ENCODE measurements at places on chromosomes 3 and 15.

GRCh38 chr15:77724715-77725114, 92.0 kb upstream of the LINGO1 start:
- no peak for DNase-seq

DNA sequence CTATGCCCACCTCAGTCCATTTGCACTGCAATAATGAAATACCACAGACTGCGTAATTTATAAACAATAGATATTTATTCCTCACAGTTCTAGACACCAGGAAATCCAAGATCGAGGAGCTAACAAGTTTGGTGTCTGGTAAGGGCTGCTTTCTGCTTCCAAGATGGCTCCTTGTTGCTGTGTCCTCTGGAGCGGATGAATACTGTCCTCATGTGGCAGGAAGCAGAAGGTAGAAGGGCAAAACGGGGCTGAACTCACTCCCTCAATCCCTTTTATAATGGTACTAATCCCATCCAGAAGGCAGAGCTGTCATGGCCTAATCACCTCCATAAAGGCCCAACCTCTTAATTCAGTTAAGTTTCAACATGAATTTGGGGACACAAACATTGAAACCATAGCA, 75.3 kb downstream of the P2RY1 start:
- DNase-seq = no peak

GRCh38 chr3:37765591-37766488, 95.8 kb upstream of the CTDSPL start:
- DNase-seq = no peak

DNA sequence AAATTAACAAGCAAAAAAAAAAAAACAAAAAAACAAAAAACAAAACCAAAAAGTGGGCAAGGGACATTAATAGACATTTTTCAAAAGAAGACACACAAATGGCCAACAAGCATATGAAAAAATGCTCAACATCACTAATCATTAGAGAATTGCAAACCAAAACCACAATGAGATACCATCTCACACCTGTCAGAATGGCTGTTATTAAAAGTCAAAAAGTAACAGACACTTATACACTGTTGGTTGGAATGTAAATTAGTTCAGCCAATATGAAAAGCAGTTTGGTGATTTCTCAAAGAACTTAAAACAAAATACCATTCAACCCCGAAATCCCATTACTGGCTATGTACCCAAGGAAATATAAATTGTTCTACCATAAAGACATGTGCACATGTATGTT, 222.4 kb upstream of the CD96 start:
- no peak for DNase-seq

DNA sequence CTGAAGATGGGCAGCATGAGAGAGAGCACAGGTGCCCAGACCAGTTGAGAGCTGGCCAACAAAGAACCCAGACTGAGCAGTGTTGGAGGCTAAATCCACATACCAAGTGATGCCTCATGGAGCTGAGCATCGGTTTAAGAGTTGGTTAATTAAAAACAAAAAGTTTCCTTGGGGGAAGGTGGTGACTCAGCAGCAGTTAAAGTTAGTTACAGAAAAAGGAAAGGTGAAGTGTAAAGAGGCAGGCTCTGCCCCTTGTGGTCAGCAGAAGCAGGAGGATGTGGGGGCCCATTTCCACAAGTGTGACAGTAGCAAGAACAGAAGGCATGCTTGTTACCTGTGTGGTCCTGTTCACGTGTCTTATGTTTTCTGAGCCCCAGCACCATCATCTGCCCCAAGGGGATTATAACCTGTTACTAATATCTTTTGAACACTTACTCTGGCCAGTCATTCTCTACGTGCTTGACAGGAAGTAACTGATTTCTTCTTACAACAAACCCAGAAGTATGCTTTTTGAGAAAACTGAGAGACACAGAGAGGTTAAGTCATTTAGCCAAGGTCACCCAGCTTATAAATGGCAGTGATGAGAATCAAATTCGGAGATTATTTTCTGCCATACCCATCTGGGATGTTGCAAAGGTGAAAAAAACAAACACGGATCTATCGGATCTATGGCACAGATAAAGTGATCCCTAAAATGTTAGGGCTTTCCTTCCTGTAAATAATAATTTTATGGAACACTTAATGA, 91.0 kb downstream of the EPHB1 start:
- no peak for DNase-seq

DNA sequence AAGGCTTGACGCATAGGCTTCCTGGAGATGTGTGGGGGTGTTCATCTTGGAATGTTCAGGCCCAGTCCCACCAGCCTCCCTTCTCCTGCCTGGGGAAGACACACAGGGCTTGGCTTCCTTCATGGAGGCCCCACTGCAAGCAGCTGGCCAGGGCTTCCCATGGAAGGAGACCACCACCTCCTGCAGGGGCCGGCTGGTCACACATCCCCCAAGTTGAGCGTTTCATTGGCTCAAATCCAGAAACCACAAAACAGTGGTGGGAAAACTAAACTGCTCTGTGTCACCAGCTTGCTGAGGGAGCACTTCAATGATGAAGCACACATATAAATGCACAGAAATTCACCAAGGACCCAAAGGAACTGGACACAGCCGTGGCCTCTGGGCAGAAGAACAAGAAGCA, 8.3 kb downstream of the IQSEC1 start:
- DNase-seq = no peak

- DNase-seq = no peak
These were observed 137.9 kb upstream of the HES1 start for GRCh38 chr3:193998123-193998448.

DNA sequence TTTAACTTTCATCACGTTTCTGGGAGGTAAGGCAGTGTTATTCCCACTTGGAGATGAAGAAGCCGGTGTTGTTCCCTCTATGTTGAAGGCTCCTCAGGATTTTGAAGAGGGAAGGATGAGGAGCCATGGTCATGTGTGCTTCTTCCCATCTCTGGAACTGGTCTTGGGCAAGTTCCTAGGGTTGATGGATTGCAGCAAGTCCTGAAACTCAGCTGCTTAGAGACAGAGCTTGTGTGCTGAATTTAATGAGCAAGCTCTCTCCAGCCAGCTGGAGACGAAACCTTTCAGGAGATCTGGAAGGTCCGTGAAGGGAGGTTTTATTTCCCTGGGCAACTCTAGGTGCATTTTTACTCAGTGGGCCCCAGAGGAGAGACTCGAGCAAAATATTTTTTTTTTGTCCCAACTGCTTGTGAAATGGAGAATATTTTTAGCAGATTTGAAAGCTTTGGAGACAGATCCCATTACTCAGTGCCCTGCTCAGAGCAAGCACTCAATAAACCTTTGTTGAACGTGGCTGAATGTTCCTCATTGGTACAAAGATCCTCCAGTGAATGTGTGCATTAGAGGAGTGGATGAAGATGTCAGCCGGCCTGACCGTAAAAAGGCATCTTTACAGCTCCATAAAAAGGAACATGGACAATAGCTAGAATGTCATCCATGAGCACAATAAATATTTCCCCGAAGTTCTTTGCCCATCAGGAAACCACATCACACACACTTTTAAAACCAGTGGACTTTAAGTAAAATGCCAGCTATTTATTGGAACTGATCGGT, 55.6 kb upstream of the RGMA start:
- no peak for DNase-seq

DNA sequence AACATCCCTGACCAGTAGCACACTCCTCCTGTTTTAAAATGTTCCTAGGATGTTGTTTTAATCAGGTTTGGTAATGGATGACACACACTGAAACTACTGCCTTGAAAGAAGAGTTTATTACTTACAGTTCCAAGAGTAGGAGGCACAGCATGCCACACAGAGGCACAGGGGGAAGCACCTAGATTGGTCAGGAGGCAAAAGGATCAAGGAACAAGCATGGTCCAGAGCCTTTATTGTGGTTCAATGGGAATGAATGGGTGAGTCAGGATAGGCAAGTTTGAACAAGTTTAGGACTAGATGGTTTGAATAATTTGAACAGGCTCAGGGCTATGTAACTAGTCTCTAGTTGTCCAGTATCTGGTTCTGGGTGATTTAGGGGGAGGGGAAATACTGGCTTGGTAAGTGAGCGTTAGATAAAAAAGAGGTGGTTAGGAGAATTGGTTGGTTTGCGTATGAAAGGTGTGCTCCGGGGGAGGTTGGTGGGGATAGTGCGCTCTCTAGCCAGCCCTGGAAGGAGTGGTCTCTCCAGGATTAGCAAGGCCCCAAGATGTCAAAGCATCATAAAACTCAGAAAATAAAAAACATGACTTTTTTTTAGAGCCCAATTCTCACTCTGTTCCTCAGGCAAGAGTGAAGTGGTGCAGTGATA, 35.1 kb downstream of the TMOD3 start:
- no peak for DNase-seq

DNA sequence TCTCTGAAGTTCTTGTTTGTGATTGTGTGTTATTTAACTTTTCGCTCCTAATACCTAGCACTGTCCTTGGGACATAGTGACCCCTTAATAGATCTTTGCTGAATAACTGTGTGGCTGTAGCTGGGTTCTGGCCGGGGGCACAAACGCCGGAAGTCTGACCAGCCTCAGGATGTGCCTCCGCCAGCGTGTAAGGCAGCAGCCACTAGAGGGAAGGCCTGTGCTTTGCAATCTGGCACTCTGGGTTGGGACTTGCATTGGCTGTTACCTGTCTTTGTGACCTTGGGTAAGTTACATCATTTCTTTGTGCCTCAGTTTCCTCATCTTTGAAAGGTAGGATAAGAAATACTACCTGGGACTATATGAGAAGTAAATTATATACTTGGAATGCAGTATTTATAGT, 158.7 kb downstream of the GHSR start:
- DNase-seq = no peak

GRCh38 chr15:60520013-60520824, 41.3 kb upstream of the ICE2 start:
- no peak for DNase-seq

DNA sequence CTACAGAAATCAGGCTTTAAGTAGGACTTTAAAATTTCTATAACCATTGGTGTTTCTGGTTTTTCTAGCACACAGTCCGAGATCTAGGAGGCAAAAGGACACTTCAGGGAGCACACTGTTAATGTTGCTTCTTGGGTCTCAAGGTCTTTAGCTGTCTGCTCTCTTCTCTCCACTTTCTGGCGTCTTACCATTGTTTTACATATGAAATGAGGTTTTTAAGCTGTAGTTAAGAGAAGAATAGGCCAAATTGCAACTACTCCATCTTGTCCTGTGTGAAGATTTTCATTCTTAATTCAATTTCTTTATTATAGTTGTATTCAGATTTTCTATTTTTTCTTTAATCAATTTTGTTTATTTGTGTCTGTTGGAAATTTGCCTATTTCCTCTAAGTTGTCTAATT, 151.4 kb downstream of the WNT7A start:
- no peak for DNase-seq

GRCh38 chr3:172622916-172623700, 87.8 kb downstream of the NCEH1 start:
- no peak for DNase-seq

DNA sequence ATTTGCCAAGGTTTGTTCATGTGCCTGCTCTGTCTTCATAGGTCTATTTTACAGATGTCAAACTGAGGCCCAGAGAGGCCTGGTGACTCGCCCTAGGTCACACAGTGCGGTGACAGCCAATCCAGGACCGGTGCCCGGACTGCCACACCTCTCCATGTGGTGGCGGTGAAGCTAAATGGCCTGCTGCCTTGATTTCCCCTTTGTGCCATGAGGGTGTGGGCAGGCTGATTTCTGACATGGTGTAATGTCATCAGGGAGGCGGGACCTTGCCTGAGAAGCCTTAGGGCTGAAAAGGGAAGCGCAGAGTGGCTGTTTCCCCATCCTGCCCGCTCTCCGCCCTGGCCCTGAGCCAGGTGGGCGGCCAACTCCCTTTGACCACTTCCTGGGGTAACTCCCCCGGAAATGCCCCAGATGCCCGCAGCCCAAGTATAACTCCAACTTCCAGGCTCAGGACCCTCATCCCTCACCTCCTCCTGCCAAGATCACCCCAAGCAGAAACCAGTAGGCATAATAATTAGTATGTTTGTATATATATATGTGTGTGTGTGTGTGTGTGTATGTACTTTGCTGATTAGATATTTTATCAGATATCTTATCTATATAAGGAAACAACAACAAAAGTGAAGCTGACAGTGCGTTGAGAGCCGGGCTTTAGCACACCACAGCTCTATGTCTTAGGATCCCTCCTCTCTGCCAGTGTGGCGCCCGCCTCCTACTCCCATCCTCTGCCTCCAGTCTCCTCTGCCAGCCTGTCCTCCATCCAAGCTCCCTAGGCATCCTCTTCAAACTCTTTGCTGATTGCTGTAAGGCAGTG, 63.9 kb downstream of the IQSEC1 start:
- no peak for DNase-seq

DNA sequence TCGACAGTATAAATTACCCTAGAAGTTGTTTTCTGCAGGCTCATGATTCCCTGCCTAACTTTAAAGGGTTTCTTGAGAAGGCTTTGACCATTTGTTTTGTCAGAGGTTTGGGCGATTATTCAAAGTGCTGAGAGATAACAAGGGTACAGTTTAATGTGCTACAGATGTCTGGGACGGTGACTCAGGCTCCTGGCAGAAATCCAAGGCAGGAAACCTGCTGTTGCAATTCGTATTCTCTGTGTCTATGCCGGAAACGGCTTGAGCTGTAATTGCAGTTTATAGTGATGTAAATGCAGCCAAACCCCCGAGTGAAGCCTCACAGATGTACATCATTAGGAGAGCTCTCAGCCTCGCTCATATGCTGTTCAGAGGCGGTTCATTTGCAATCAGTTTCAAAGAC, 65.6 kb downstream of the SYNPR start:
- DNase-seq = no peak

DNA sequence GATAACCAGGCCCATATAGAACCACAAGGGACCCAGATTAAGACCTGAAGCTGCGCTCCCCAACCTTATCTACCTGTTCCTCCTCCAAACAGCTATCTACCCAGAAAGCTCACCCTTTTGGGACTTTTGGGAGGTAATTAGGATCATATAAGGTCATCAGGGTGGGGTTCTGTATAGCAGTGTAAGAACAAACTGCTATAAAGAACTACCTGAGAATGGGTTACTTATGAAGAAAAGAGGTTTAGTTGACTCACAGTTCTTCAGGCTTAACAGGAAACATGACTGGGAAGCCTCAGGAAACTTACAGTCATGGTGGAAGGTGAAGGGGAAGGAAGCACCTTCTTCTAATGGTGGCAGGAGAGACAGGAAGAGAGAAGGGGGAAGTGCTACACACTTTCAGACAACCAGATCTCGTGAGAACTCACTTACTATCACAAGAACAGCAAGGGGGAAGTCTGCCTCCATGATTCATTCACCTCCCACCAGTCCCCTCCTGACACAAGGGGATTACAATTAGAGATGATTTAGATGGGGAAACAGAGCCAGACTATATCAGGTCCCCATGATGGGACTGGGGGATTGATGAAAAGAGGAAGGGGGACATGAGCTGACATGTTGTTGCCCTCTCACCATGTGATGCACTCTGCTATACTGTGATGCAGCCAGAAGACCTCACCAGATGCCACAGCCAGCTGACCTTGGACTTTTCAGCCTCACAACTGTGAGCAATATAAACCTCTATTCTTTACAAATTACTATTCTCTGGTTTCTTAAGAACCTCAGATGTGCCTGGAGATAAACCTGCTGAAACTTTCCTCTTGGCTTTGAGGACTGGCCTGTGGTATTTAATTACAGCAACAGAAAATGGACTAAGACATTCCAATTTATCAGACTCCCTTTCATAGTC, 15.3 kb upstream of the FMN1 start:
- no peak for DNase-seq

GRCh38 chr15:92339361-92339760, 54.3 kb upstream of the ST8SIA2 start:
- no peak for DNase-seq

All from stimulated activated CD4-positive, alpha-beta T cell treated with anti-CD3 and anti-CD28 coated beads, Interleukin-1b, Interleukin-23, amount 100 ng/mL, for 1 hour (primary cell).